NCI-H1417 treated with DMSO at 0.1 percent for 48 hours (cell line): ENCODE measurements at places on chromosomes 12 and 14.

- no peak for DNase-seq
These were observed 313.2 kb downstream of the ATP23 start for GRCh38 chr12:58254463-58255100.

DNA sequence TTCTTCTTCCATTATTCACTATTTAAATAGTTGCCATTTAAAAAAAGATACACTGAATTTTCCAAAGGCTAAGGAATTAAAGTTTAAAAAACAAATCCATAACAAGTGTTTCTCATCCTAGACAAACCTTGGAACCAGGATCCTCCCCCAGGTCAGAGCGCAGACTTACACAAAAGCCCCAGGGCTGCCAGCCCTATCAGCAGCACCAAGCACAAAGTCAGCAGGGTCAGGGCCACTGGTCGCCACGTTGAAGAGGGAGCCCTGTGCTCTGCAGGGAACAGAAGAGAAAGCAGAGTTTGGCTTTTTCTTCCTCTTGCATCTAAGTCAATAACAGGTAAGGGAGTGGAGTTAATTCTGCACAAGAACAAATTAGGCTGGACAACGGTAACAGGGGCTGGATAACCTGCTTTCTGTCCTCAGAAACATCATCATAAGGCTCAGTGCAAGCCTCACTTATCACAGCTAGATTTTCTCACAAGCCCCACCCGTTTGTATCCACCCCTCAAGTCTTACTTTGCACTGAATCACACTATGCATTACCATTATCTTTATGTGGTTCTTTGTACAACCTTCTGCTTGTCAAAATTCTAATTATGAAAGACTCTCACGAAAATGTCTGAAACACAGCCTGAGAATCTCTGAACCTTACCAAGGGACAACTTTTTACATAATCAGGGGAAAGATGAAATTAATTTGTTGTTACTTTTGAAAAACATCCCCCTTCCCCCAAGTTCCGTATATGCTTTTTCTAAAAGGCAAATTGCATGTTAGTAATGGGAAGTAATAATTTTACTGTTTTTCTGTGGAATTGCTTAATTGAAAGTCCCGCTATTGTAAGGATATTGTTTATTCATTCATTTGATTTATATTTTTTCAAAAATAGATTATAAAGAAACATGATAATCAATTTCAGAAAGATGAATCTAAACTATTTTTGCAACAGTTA is 9.6 kb downstream of the CLEC1A start:
- DNase-seq: no peak

DNA sequence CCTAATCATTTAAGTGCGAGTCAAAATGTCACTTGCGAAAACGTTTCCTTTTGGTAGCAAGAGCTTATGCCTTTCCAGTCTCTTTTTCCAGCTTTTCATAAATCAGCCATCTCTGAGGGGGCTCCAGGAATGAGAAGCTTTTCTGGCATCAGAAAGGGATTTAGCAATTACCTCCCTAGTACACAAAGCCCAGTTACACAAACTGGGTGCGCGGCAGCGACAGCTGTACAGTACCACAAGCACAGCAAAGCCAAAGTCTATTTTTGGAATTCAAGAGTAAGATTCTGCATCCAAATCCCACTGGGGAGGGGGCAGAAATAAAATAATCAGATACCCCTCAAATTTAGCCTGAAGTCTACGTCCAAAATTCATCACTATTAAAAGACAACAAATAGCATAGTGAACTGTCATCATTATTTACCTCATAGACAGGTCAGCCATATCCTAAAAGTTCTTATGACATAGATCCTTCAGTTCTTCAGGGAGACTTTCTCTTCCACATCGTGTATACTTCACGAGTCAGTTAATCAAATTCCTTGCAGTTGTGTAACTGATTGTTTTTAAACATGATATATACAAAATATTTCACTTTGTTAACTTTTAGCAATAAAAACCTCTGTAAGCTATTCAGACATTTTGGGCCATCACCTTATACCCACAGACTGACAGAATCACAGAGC is 150.8 kb downstream of the TTC7B start:
- no peak for DNase-seq

DNA sequence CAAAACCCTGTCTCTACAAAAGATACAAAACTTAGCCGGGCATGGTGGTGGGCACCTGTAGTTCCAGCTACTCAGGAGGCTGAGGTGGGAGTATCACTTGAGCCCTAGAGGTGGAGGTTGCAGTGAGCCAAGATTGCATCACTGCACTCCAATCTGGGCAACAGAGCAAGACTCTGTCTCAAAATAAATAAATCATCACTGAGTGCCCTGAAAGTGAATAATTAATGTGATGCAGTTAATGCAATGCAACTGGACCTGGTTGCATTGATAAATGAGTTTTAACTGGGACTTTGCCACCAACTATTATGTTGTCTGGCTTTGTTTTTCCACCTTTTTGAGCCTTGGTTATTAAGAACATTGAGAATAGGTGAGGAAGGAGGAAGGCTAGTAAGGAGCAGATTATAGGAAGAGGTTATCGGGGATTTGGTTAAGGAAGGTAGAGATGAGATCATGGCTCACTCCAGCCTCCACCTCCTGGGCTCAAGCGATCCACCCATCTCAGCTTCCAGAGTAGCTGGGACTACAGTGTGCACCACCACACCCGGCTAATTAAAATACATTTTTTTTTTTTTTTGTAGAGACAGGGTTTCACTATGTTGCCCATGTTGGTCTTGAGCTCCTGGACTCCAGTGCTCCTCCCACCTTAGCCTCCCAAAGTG is 8.0 kb downstream of the BORCS5 start:
- no peak for DNase-seq

GRCh38 chr12:45121224-45121623 is 70.3 kb upstream of the DBX2 start:
- no peak for DNase-seq

DNA sequence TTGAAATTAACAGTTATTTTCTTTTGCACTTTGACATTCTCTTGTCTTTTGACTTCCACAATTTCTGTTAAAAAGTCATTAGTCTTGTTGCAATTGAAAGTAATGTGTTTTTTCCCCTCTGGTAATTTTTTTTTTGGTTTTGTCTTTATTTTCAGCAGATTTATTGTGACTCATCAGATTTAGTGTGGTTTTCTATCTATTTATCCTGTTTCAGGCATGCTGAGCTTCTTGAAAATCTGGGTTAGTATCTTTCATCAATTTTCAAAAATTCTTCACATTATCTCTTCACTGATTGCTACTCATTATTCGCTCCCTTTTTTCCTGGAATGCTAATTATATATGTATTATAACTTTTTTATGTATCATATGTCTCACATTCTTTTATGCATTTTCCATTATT is 15.3 kb upstream of the NTF3 start:
- no peak for DNase-seq

GRCh38 chr12:93468008-93468371 is 676 bp downstream of the MRPL42 start:
- DNase-seq: no peak

DNA sequence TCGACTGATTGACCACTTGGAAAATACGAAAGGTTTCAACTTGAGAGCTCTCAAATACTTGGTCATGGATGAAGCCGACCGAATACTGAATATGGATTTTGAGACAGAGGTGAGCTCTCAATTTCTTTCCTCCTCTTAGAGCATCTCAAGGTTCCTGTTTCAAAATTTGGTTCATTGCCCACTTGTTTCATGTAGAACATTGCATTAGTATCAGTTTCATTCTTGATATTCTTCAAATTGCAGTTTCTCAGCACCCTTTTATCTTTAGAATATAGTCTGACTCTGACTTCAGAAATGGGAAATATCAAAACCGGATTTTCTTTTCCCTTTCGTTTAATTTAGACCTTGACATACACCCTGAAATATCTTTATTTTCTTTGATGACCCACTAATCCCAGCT is 8.8 kb downstream of the DDX47 start:
- DNase-seq: no peak

GRCh38 chr12:82440885-82441284 is 82.6 kb downstream of the METTL25 start:
- DNase-seq: no peak

- no peak for DNase-seq
These were observed 1.6 kb upstream of the KRT74 start for GRCh38 chr12:52575256-52575655.

- no peak for DNase-seq
These were observed 5.6 kb downstream of the GON7 start for GRCh38 chr14:93201155-93201704.

DNA sequence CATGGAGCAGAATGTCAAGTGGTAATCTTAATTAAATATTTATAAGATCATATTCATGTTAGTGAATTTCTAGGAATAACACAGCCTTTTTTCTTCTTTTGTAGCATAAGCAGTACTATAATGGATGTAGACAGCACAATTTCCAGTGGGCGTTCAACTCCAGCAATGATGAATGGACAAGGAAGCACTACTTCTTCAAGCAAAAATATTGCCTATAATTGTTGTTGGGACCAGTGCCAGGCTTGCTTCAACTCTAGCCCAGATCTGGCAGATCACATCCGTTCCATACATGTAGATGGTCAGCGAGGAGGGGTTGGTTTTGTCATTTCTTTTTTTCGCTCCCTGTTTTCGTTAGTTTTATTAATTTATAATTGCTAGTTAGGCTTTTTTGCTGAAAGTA is 23.1 kb downstream of the AEBP2 start:
- DNase-seq: peak; percentile 11

DNA sequence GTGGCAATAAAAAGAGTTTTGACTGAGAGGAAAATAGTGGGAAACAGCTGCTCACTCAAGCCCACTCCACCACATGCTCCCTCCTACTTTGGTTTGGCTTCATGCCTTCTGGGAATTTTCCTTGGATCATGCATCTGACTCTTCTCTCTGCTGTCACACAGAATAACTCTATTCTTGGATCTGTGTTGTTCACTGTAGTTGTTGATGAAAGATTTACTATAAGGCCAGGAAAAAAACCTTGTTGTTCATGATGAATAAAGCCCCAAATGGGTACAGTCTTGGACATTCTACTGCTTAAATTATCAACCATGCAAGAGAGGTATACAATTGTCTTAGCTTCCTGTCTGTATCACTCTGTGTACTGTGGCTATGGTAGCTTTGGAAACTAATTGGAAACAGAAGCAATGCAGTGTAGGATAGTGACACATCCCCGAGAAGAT is 70.5 kb downstream of the TMX1 start:
- DNase-seq: no peak

DNA sequence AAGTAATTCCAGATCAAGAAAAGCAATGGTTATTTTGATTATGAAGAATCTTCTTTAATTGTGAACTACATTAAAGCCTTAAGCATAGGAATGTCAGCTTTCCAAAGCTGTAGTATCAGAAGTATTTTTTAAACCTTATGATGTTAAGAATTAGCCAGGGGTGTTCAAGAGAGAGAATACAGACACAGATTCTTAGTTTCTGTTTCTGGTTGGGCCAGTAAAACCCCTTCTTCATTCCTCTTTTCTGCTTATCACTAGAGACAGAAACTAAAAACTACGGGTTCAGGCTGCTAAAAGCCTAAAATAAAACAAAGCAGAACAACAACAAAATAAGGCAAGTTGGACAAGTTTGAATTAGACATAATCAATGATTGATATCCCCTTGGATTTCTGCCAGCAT is 38.2 kb downstream of the IFT43 start:
- no peak for DNase-seq

- no peak for DNase-seq
These were observed 177.7 kb downstream of the MED13L start for GRCh38 chr12:116099652-116100432.
